Left lung (tissue), 14 donors: ENCODE measurements at places on chromosomes 6 and 20.

DNA sequence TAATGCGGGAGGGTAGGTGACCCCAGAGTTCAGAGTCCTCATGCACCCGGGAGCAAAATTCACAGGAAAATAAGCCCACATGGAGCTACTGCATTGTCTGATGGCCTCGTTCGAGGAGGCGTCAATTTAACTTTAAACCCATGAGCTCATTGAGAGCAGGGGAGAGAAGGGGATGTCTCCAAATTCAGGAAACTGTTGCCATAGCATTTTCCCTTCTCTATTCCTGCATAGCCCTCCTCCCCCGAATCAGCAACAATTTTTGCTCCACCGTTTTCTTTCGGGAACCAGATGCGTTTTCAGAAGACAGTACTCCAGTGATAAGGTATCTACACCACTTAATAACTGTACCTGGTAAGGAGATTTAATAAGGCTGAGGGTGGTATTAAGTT, 324 bp upstream of the LAMP5 start:
- no peak for DNase-seq

- DNase-seq = no peak
These were observed 2.6 kb downstream of the CST3 start for GRCh38 chr20:23634985-23635767.

DNA sequence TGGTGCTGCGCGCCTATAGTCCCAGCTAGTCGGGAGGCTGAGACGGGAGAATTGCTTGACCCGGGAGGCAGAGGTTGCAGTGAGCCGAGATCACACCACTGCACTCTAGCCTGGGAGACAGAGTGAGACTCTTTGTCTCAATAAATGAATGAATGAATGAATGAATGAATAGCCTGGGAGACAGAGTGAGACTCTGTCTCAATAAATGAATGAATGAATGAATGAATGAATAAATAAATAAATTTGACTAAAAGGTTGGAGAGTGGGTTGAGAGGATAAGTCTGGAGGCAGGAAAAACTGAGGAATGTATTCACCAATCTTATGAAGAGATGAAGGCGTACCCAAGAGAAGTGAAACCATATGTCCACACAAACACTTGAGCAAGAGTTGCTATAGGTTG, 24.5 kb upstream of the RPP40 start:
- no peak for DNase-seq

GRCh38 chr20:47216819-47217410, 139.6 kb downstream of the ZMYND8 start:
- no peak for DNase-seq

- DNase-seq = peak; percentile 19
These were observed 511 bp downstream of the VARS1 start for GRCh38 chr6:31794866-31795615.

GRCh38 chr20:51563486-51564332, 21.2 kb upstream of the NFATC2 start:
- peak; percentile 82 for DNase-seq

- no peak for DNase-seq
These were observed 88.9 kb upstream of the ATXN1 start for GRCh38 chr6:16849988-16850680.

DNA sequence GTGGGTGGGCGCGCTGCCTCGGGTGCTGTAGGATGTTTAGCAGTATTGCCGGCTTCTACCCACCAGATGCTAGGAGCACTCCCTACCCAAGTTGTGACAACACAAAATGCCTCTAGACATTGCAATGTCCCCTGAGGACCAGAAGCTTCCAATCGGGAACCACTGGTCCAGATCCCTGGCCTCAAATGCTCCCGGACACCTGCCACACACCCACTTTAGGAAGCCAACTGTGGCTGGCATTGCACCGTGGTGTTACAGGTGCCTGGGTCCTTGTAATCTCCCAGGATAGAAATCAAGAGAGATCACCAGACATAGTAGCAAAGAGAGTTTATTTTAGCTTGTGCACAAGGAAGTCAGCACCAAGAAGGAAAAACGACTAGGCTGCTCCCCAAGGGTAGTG, 14.9 kb upstream of the RNASET2 start:
- no peak for DNase-seq

DNA sequence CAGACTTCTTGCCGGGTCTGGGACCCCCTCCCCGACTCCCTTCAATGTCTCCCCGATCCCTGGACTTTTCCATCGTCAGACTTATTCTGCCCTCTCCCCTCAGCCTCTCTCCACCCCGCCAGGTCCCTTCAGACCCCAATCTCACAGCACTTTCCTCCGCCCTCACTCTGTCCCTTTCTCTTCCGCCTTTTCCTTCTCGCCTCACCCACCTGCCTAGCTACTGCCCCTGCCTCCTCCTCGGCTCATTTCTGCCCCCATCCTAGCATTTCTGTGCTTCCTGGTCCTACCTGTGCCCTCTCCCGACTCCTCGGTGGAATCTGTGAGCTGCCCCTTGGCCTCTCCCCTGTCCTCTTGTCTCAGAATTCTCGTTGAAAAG, 616 bp downstream of the CHMP4B start:
- no peak for DNase-seq

DNA sequence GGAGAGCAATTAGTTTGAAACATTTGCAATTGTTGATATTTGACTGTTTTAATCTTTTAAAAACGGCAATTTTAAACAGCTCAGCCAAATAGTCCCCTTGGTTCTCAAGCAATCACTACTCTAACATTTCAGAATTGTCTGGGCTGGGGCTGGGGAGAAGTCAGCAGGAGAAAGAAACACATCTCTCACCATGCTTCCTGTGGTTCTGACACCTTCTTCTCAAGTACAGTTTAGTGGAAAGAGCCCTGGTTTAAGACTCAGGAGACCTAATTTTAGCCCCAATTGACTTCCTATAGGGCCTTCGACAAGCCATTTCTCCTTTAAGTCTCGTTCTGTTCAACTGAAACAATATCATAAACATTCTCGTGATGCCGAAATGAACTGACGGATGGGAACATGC, 168.4 kb upstream of the CDYL start:
- no peak for DNase-seq

DNA sequence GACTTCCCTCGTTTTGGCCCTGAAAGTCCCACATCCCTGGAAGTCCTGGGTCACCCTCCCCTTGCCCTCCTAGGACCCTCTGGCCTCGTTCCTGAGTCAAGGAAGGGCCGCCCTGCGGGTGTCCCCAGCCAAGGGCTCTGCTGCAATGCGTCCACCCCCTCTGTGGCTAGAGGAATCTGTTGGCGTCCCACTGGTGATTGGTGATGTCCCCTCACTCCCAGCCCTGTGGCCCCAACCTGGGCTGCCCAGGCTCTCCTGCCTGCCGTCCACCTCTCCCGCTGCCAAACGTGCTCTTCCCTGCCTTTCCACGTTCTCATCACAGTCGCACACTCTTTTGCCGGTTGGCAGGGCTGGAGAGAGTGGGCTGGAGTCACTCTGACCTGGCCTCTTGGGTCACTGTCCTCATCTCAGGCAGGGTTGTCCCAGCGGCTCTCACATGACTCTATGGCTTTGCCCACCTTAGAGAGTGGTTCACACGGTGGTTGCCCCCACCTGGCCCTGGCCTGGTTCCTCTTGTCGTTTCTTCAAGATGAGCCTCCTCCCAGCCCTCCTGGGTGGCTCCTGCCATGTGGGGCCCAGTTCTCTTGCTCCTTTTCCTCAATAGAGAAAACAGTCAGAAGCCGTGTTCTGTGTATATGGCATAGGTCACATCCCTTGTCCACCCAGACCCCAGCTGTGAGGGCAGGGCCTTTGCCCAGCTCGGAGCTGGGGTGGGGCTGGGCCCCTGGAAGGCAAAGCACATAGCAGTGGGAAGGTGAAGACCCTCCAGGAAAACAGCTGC, 100.9 kb downstream of the TMEM242 start:
- DNase-seq = no peak
